Caki2 (cell line): ENCODE measurements at places on chromosomes 11 and 22. TPM values are rescaled to one million over a fixed set of nuclear protein-coding genes. Genes with fewer than 3 reads are reported as not detected.
A peak's percentile ranks its signal among the peaks of the same experiment; 100 is the strongest.

Gene CCDC188
- not detected in 2 replicates for total RNA-seq

Gene SMIM35
- total RNA-seq: not detected in 2 replicates

Gene KRTAP5-8
- total RNA-seq: not detected in 2 replicates

Gene TRIM29
- 0.41 and 2.7 TPM in 2 replicates for total RNA-seq

Gene TRIM51
- not detected in 2 replicates for total RNA-seq

Gene CSKMT
- total RNA-seq: 0.09 and 6.4 TPM in 2 replicates

Gene HEPN1
- total RNA-seq: not detected in 2 replicates

Gene PLCB3
- 16.5 and 18.6 TPM in 2 replicates for total RNA-seq

Gene CD44
- 219 and 226 TPM in 2 replicates for total RNA-seq

Gene PHF21B
- total RNA-seq: not detected in 2 replicates

Gene SF1
- 43.2 and 95.5 TPM in 2 replicates for total RNA-seq

Gene TECTA
- 0.78 TPM in 1 of 2 replicates, not detected in the other for total RNA-seq

- DNase-seq: no peak
Measured at GRCh38 chr22:47000888-47001287, 238.4 kb downstream of the TBC1D22A start.

- DNase-seq: no peak
Measured at GRCh38 chr22:25774575-25775026, 32.6 kb downstream of the MYO18B start.

- DNase-seq: no peak
Measured at GRCh38 chr11:132106096-132106982, 735.9 kb downstream of the NTM start.

- no peak for DNase-seq
Measured at GRCh38 chr11:134558916-134559601, 147.0 kb upstream of the B3GAT1 start.

GRCh38 chr11:119368121-119369034 lies 13.1 kb downstream of the USP2 start:
- DNase-seq: peak; percentile 59

- DNase-seq: no peak
Measured at GRCh38 chr11:118705791-118706545, 26.5 kb upstream of the TREH start.

- DNase-seq: no peak
Measured at GRCh38 chr22:48672387-48672786, 1155.3 kb downstream of the BRD1 start.

DNA sequence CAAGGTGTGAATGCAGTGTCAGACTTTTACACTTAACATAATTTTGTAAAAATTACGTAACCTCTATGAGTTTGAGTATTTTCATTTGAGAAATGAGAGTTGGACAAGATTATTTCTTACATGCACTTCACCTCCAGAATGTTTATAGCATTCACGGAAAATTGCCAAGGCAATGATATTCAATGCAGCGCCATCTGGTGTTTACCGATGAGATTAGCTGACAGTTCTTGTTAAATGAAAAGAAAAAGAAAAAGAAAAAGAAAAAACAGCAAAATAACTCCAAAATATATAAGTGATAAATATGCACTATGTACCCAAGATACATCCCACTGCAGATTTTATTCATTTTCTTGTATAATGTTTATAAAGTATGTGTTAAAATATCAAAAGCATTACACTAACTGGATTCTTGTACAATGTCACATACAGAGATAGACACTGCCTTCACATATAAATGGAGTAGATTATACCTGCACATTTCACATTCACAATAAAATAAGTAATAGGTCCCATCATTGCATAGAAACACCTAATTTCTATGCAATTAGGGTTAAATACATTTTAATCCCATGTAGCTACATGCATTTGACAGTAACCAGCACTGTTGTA lies 976.3 kb upstream of the FAT3 start:
- peak; percentile 15 for DNase-seq

- DNase-seq: no peak
Measured at GRCh38 chr11:64582885-64583284, 8.1 kb upstream of the SLC22A12 start.

GRCh38 chr11:58028687-58029411 lies 1.9 kb upstream of the OR6Q1 start:
- peak; percentile 21 for DNase-seq

GRCh38 chr11:76863196-76863777 lies 2.6 kb downstream of the ACER3 start:
- DNase-seq: no peak

- DNase-seq: no peak
Measured at GRCh38 chr22:47592791-47593190, 830.3 kb downstream of the TBC1D22A start.

- DNase-seq: no peak
Measured at GRCh38 chr22:46887978-46888377, 125.5 kb downstream of the TBC1D22A start.

- no peak for DNase-seq
Measured at GRCh38 chr11:14010665-14011064, 48.1 kb downstream of the SPON1 start.

DNA sequence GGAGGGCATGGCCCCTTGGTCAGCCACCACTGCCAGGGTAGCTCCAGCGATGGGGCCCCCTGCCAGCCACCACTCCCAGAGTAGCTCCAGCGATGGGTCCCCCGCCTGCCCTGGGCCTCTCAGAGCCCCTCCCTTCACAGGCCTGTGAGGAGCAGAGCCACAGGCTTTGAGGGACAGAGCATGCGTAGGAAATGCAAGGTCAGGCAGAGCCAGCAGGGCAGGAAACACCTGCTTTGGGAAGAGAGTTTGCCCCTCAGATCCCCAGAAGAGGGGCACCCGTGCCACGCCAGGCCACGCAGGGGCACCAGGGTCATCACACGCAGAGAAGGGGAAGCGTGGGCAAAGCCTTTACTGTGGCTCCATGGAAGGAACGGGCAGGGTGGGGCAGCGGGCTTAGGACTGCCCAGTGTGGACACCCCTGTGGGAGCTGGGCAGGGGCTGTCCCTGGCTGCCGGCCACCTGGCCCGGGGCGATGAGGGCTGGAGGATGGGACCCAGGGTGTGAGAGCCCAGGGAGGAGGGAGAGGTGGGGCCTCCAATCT lies 477.8 kb downstream of the BRD1 start:
- DNase-seq: no peak

- DNase-seq: peak; percentile 79
Measured at GRCh38 chr11:56932572-56933220, 56.0 kb upstream of the OR5AK2 start.

DNA sequence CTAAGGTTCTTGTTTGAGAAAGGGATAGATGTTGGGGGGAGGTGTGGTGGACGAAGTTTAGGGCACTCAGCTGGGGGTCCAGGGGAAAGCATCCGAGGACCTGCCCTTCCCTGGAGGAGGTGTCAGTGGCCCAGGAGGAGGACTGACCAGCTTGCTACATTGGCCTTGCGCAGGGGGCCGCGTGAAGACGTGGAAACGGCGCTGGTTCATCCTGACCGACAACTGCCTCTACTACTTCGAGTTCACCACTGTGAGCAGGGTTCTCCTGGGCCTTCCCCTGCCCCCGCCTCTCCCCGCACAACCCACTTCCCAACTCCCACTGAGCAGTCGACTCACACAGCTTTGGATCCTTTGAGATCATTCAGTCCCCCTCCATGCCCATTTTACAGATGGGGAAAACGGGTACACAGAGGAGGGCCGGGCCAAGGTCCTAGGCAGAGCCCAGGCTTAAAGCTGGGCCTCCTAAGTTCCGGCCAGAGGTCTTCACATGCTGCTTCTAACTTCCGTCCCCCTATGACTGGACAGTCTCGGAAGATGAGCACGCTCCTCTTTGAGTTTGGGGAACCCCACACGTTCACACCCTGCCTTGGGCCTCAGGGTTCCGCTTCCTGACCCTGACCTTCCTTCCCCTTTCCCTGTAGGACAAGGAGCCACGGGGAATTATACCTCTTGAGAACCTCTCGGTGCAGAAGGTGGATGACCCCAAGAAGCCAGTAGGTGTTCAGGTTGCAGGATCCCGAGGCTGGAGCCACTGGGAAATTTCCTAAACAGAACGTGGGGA lies 28.7 kb downstream of the CYTH4 start:
- DNase-seq: no peak

DNA sequence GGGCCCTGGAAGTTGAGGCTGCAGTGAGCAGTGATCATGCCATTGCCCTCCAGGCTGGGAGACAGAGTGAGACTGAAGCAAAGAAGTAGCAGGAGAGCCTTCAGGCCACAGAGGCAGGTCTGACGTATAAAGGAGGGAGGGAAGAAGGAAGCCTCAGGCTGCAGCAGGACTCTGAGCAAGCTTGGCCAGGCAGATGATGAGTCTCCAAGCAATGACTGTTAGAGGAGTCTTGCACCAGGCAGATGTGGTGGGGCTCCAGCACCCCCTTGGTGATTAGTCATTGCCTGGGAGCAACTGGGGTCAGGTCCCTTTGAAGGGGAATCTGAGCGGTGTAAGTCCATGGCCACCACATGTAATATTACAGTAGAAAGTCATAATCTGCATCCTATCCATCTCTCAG lies 36.6 kb upstream of the NFAM1 start:
- DNase-seq: no peak

- DNase-seq: no peak
Measured at GRCh38 chr22:22743128-22743760, 98.8 kb downstream of the GGTLC2 start.

DNA sequence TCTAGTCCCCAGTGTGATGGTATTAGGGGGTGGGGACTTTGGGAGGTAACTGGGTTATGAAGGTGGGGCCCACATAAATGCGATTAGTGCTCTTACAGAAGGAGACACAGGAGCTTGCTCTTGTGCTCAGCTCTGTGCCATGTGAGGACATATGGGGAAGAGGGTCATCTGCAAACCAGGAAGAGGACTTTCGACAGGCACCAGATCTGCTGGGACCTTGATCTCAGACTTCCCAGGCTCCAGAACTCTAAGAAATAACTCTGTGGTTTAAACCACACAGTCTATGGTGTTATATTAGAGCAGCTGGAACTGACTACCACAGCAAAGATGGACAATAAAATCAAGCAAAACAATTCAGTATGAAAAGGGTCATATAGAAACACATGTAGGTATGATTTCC lies 26.7 kb downstream of the NNMT start:
- no peak for DNase-seq

DNA sequence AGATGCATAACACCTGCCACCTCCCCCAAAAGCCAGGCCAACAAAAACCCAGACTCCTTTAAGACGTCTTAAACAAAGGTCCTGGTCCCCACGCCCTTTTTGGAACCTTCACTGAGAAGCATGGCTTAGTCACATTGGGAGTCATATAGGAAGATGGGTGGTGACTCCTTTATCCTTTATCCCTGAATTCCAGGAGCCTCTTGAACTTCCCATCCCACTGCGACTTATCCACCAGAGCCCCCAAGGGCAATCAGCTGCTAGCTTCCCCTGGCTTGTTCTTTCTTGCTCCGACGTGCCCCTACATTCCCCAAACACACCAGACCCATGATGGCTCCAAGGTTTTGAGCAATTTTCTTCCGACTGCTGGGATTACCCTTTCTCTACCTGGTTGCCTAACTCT lies 567.0 kb upstream of the CADM1 start:
- DNase-seq: no peak

DNA sequence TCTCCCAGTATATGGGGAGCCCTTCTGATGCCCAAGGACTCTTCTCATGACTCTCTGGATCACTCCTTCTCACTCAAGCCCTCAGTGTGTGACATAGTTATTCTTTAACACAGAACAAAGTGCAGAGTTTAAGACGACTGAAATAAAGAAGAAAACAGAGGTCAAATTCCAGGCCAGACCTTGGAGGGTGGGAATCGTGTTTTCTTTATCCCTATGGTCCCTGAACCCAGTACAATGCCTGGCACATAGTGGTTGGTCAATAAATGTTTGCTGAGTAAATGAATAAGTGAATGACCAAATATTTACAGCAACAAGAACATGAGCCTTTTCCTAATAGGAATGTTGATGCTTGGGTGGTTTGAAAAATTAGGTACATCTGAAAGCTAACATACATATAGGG lies 28.8 kb downstream of the VSTM5 start:
- no peak for DNase-seq
